ENCODE measurements at places on chromosomes 1 and 21. TPM values are rescaled to one million over a fixed set of nuclear protein-coding genes. Genes with fewer than 3 reads are reported as not detected.
A peak's percentile ranks its signal among the peaks of the same experiment; 100 is the strongest.

- no peak overlapping the region for H3K27ac ChIP-seq
- H3K4me1 ChIP-seq: peaks cover 14% of the 10 kb centered on the region
- H3K36me3 ChIP-seq: no peaks in the 10 kb centered on the region
These were observed 41.8 kb downstream of the CHRM3 start for GRCh38 chr1:239428120-239428710.

DNA sequence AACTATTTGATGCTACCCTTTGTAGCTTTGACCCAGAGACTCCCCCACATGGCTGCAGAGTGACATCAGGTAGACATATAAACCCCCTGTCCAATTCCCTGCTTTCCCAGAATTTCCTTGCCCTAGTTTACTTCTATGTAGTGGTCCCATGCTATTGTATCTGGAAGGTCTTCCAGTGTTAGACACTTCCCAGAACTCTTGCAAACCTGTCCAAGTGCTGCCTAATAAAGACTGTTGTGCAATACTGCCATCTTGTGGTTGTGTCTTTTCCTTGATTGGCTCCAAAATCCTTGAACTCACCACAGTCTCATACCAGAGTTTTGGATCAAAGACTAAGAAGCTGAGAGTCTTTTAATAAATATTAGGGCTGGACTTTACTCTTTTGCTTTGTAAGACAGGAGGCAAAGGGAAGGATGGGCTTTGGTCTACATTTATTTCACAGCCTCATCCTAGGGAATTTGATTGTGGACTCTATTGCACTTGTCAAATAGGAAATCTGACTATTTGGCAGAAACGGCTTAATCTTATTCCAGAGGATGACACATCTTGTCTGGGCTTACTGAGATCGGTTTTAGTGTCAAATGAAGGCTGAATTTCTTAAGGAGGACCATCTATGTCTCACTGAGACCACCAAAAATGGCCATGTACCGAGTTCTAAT lies 169.9 kb downstream of the LRRC7 start:
- no peak overlapping the region for H3K4me3 ChIP-seq
- H3K27ac ChIP-seq: no peak overlapping the region
- DNase-seq: peak; percentile 49
- H3K36me3 ChIP-seq: no peaks in the 10 kb centered on the region

GRCh38 chr1:231070758-231071444 lies 30.8 kb upstream of the FAM89A start:
- no peaks in the 10 kb centered on the region for H3K36me3 ChIP-seq
- no peak for DNase-seq
- H3K27ac ChIP-seq: no peak overlapping the region
- H3K4me3 ChIP-seq: no peak overlapping the region

DNA sequence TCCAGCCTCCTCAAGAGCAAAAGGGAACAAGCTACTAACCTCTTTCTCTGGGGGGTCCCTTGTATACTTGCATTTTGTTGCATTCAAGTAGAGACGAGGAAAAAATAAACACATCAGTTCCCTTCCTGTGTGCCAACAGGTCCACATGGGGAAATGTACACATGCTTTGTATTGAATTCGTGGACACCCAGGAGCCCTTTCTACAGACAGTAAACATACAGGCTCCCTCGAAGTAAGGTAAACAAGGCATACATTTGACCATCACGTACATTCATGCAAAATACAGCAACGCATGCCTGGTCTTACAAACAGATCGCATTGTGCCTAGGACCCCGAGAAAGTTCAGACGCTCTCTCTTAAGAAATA lies 1.1 kb downstream of the KCND3 start:
- no peak for DNase-seq
- H3K36me3 ChIP-seq: peaks cover 6% of the 10 kb centered on the region
- H3K27ac ChIP-seq: no peak overlapping the region
- peaks cover 71% of the 10 kb centered on the region for H3K27me3 ChIP-seq

DNA sequence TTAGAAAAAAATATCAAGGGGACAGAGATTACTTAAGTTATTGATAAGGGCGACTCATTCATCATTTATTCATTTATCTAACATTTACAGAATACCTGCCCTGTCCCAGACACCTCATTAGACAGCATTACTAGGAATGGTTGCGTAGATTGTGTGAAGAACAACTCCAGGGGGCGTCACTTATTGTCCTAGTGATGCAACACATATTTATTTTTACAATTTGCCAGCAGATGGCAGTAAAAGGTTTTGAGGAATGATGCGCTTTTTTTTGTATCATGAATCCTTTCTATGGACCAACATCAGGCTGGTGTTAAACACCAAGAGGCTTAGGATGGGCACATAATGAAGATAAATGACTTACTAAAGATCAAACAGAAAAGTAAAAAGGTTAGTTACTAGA lies 5.5 kb downstream of the NCAM2 start:
- no peak overlapping the region for H3K27ac ChIP-seq
- H3K4me3 ChIP-seq: no peak overlapping the region
- no peak for DNase-seq

DNA sequence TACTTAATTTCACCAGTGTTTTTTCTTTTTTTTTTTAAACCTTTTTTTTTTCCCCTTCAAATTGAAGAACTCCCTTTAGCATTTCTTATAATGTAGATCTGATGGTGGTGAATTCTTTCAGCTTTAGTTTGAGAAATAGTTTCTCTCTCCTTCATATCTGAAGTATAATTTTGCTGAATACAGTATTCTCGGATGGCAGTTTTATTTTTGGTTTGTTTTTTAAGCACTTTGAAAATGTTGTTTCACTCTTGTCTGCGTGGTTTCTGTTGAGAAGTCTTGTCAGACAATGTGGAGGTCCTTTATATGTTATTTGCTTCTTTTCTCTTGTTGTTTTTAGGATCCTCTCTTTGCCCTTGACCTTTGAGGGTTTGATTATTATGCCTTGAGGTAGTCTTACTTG lies 135.1 kb downstream of the RPS6KC1 start:
- no peaks in the 10 kb centered on the region for H3K36me3 ChIP-seq
- no peaks in the 10 kb centered on the region for H3K27me3 ChIP-seq
- no peak overlapping the region for H3K4me3 ChIP-seq
- no peak for DNase-seq
- peak overlapping the region; percentile 7 for H3K27ac ChIP-seq

- H3K36me3 ChIP-seq: no peaks in the 10 kb centered on the region
- no peak overlapping the region for H3K4me3 ChIP-seq
- no peak for DNase-seq
- no peaks in the 10 kb centered on the region for H3K4me1 ChIP-seq
- peaks cover 56% of the 10 kb centered on the region for H3K27me3 ChIP-seq
- H3K27ac ChIP-seq: no peak overlapping the region
These were observed 189.5 kb downstream of the PRDM16 start for GRCh38 chr1:3258386-3259003.

Gene FALEC
- 0.71 TPM for total RNA-seq

DNA sequence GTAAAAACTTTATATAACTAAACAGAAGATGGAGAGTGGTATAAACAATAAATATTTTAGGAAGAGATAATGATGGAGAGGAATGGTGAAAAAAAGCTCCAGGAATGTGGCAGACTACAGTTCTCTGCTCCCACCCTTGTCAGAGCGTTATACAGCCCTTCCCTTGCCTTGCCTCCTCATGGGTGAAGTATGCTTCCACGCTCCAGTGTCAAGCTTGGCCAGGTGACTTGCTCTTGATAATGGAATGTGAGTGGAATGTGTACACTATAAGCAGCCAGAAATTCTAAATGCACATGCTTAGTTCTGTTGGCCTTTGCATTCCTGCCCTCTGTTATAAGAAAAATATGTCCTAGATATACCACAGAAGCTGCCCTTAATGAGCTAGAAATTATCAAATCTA lies 24.7 kb upstream of the POGK start:
- peaks cover 18% of the 10 kb centered on the region for H3K4me1 ChIP-seq
- DNase-seq: no peak
- H3K36me3 ChIP-seq: no peaks in the 10 kb centered on the region
- no peaks in the 10 kb centered on the region for H3K27me3 ChIP-seq

DNA sequence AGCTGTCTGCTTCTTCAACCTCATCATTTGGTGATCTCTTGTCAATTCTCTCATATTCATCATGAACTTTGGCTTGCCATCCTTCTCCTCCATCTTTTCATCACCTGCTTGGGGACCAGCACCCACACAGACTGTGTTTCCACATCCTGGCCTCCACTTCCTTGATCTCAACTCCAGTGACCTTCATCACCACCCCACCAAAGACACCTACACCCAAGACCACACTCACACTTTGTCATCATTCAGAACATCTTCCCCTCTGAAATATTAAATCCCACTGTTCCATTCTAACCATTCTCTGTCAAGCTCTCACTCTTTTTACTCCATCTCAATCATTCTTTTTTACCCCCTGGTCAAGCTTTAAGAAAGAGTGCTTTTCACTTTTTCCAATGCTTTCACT lies 115.5 kb upstream of the VAV3 start:
- no peaks in the 10 kb centered on the region for H3K4me1 ChIP-seq
- H3K27me3 ChIP-seq: peaks cover 51% of the 10 kb centered on the region
- no peaks in the 10 kb centered on the region for H3K36me3 ChIP-seq
- DNase-seq: no peak

DNA sequence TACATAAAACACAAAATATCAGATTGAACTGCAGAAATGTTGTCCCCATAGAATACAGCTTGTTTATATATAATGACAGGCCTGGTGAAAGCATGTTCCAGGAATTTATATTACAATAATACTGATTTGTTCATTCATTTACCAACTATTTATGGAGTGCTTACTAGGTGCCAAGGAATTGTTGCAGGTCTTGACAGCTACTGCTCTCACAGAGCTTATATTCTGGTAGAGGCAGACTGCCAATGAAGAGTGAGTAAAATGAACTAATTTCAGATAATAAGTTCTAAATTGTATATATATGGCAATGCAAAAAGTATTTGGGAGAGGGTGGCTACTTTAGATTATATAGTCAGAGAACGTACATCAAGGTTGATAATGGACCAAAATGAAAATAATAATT lies 152.0 kb downstream of the COQ8A start:
- peaks cover 32% of the 10 kb centered on the region for H3K4me1 ChIP-seq
- no peak overlapping the region for H3K4me3 ChIP-seq
- H3K36me3 ChIP-seq: no peaks in the 10 kb centered on the region
- H3K27me3 ChIP-seq: no peaks in the 10 kb centered on the region

- H3K4me1 ChIP-seq: peaks cover 8% of the 10 kb centered on the region
- H3K27me3 ChIP-seq: peaks cover 19% of the 10 kb centered on the region
- H3K36me3 ChIP-seq: no peaks in the 10 kb centered on the region
These were observed 36.4 kb upstream of the HHAT start for GRCh38 chr1:210292231-210292871.

DNA sequence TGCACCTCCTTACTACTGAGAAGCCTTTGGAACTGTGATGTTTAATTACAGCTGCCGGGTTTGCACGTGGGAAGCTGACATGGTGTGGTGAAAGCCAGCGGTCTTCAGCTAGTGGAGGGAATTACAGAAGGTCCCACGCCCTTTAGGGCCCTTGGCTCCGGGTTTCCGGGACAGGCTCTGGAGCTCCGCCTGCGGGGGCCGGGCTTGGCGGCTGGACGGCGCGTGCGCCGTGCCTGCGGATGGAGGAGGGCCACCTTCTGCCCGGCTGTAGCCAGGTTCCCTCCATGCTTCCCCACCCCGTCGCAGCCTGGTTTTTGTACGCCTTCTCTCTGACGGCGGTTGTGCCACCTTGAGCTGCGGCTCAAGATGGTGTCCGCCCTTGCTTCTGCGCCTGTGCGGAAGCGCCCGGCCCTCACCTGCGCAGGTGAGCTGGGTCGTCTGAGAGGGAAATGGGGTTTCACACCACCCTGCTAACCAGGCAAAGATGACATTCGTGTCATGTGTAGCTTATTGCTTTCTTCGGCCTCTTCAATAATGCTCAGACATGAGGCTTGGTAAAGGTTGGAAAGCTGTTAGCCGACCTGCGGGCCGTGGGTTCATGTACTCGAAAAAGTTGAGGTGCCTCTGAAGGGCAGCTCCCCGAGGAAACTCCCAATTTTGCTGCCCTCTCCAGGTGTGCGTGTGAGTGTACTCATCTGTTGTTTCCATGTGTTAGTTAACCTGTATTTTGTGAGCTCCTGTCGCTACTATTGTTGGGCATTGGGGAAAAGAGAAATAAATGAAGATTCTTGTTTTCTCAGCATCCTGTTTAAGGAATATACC lies 36.6 kb upstream of the OPRD1 start:
- peaks cover 12% of the 10 kb centered on the region for H3K36me3 ChIP-seq
- H3K27me3 ChIP-seq: no peaks in the 10 kb centered on the region
- peak overlapping the region; percentile 60 for H3K4me3 ChIP-seq
- DNase-seq: peak; percentile 46
- no peaks in the 10 kb centered on the region for H3K4me1 ChIP-seq
- no peak overlapping the region for H3K27ac ChIP-seq

GRCh38 chr1:168443899-168444298 lies 99.9 kb downstream of the XCL2 start:
- DNase-seq: no peak
- no peak overlapping the region for H3K27ac ChIP-seq
- H3K36me3 ChIP-seq: no peaks in the 10 kb centered on the region

DNA sequence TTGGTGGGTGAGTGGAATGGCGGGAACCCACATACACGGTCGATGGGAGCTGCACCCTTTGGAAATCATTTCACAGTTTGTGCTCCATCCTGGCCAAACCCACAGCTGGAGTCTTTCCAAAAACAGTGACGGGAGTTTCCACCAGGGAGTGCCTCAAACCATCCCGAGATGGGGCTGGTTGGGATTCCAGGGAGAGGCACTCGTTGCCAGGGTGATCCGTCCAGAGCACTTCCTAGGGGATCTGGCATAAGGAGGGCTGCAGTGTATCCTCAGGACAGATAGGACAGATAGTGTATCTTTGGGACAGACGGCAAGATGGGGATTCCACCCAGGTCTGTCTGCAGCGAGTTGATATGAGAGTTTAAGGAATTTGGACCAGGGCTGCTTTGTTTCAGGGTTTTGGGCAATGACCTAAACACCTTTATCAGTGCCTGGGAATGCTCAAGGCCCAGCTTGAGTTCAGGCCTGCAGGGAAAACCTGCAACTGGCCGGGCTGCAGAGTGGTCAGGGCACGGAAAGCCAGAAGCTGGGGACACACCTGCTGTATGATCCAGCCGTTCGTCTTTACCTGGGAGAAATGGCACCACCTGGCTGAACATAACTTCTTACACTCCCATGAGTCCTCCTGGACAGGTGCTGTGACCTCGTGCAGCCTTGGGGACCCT lies 3.4 kb upstream of the POFUT2 start:
- no peaks in the 10 kb centered on the region for H3K27me3 ChIP-seq
- H3K27ac ChIP-seq: no peak overlapping the region
- no peak for DNase-seq
- H3K36me3 ChIP-seq: peaks cover 19% of the 10 kb centered on the region

GRCh38 chr1:24894002-24894401 lies 36.1 kb downstream of the RUNX3 start:
- no peak overlapping the region for H3K4me3 ChIP-seq
- no peak for DNase-seq
- peaks cover 30% of the 10 kb centered on the region for H3K27me3 ChIP-seq
- no peaks in the 10 kb centered on the region for H3K4me1 ChIP-seq
- H3K36me3 ChIP-seq: no peaks in the 10 kb centered on the region

Gene ARHGAP30
- total RNA-seq: 2.9 TPM

Gene KRTAP19-1
- total RNA-seq: not detected

Gene PRKAA2
- total RNA-seq: 9.7 TPM

Gene NTNG1
- total RNA-seq: 1.5 TPM

All from Calu3 (cell line).